Muscle of back (tissue), 13 donors: ENCODE measurements at places on chromosomes 5 and 9. TPM values are rescaled to one million over a fixed set of nuclear protein-coding genes. Genes with fewer than 3 reads are reported as not detected.

DNA sequence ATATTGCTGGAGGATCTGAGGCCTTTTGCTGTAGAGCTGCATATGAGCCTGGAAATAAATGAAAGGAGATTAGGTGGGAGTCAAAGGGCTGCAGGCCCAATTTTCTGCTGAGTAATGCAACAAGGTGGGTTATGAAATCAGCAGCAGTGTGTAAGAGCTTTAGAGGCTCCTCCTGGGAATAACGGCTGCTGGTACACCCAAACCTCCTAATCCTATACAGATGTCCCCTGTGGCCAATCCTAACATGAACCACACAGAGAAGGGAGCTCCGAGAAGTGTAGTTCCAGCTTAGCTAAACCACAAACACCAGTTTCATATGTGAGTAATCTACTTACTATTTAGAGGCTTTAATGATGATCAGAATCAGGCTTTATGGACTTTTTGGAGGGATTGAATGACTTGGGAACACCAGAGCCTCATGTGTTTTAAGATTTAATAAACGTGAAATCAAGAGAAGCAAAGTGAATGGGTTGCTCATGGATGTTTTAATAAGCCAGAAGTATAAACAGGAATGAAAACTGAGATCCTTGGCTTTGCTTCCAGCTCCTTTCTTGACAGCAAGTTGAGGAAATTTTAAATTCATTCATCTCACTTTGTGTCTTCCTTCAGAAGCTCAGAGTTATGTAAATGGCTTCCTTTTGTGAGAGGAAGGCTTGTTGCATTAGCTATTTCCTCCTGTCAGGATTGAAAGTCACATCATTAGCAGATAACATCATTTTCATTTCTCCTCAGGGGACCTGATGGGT lies 437.5 kb downstream of the TMEM232 start:
- no peak for DNase-seq

DNA sequence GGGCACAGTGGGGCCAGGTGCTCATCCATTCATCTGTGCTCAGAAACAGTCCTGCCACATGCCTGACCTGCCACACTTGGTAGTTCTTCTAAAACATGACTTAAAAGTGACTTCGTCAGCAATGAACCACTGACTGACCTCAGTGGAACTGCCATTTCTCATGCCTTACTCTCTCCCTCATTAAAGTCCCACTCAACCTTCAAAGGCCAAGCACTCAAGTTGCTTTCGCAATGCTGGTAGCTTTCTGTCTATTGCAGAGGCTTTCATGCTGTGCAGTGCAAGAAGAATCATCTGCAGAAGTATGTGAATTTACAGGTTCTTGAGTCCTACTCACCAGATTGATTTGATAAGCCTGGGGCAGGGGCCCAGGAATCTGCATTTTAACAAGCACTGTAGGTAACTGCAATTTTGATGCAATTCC lies 23.9 kb downstream of the B4GALT1 start:
- no peak for DNase-seq

DNA sequence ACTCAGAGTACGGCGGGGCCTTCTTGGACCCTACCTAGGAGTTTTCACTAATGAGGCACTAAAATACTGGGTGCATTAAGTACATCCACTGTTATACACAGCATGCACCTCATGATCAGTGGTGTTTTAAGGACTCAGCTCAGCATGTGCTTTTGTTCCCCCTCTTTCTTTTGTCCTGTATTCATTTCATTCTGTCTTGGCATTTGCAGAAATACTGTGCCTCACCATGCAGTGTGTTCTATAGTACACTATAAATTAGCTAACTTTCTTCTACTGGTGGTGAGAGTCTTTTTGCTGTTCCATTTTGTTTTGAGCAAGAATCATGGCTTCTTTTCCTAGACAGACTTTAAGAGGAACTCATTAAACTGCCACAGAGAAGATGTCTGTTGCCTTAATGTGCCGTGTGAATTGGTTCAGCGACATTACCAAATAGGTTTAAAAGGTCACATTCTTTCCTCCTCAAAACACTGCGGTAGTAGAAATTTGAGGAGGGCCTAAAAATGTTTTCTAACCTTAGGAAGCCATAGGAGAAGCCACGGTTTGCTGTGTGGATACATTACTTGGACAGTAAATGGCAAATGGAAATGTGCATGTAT lies 276.6 kb downstream of the MAST4 start:
- DNase-seq, result no peak

DNA sequence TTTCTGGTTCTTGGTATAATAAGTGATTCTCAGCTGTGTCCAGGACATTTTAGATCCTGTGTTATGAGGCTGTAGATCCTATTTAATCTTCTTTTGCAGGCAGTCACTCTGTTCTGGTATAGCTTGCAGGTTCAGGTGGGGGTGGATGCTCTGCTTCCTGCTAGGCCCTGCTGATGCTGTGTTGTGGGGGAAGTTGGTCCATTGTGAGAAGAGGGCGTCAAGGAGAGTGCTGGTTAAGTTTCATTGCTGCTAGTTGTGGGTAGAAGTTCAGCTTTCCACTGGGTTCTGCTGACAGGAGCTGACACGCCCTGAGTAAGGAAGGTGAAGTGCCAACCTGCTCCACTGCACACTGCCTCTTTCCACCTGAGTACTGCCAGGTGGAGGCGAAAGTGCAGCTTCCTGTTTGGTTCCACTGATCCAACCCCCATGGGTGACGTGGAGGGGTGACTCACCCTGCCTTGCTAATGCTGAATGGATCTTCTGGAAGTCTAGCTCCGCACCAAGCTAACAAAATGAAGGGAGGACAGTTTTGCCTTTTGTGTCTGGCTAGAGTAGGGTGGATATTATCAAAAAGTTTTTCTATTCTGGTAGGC lies 16.3 kb downstream of the NMRK1 start:
- DNase-seq, result no peak

DNA sequence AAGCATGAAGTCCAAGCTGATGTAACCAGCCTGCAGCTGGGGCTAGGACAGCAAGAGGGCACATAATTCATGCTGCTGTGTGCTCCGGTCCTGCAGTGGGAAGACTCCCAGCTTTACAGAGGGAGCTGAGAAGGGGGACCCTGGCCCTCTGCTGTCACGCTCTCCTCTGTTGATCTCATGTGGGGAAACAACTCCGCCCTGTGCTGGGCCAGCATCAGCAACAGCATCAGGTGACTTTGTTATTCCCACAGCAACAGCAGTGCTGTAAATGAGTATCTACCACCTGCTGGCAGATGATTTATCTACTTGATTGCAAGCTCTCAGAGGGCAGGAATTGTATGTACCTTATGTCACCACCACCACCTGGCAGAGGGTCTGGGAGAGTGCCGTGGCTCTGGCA lies 176.2 kb downstream of the COL23A1 start:
- DNase-seq, result no peak

- DNase-seq, result peak; percentile 72
These were observed 173.0 kb upstream of the TARS1 start for GRCh38 chr5:33267801-33268200.

GRCh38 chr9:16318516-16319060 lies 551.9 kb downstream of the BNC2 start:
- DNase-seq, result no peak

GRCh38 chr5:160353379-160353778 lies 17.0 kb downstream of the C1QTNF2 start:
- DNase-seq, result peak; percentile 57

DNA sequence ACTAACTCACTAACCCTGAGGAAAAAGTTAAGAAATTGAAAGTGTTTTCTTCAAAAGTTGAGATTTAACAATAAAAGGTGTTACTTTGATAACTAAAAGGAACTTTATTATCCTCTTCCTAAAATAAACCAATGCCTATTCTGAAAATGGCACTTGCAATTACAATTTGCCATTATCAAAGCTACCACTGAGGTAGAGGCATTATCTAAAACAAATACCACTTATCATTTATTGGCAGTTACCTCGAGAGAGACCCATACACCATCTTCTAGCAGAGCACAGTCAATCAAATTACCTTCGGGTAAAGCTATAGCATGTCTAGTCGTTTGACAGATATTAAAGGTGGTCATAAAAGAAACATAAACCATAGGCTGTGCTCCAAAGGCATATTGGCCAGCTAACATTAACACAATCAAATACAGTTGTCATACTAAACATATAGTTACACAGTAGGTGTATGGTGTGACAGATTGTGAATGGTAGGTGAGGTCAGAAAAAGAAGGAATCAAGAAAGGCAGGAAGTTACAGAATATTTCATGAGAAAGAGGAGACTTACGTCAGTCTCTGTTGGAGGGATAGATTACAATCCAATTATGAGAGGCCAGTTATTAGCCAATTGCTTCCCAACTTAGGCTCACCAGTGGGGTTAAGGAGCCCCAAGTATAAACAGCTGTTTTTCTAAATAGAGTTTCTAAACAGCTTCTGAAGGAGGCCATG lies 56.3 kb downstream of the VCAN start:
- DNase-seq, result no peak

GRCh38 chr5:72189146-72189545 lies 81.9 kb downstream of the MAP1B start:
- DNase-seq, result peak; percentile 69

- no peak for DNase-seq
These were observed 19.9 kb upstream of the KCNIP1 start for GRCh38 chr5:170483701-170484458.

DNA sequence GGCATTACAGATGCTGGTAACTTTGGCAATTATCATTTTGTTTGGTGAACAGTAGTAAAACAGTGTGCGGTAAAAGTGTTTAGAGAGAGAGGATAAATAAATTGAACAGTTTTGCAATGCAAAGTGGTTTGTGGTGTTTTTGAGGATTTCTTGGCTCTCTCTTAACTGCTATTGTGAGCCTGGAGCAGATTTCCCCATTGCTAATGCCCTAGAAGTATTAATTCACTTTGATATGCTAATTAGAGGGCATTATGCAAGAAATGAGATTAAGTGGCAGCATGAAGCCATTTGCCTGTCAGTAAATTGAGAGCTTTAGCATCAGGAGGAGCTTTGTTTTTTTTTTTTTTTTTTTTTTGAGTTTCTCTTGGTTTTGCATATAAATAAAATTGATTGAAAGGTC lies 8.2 kb downstream of the PBX3 start:
- DNase-seq, result no peak

GRCh38 chr5:139104577-139105276 lies 93.4 kb downstream of the SIL1 start:
- DNase-seq, result peak; percentile 86

DNA sequence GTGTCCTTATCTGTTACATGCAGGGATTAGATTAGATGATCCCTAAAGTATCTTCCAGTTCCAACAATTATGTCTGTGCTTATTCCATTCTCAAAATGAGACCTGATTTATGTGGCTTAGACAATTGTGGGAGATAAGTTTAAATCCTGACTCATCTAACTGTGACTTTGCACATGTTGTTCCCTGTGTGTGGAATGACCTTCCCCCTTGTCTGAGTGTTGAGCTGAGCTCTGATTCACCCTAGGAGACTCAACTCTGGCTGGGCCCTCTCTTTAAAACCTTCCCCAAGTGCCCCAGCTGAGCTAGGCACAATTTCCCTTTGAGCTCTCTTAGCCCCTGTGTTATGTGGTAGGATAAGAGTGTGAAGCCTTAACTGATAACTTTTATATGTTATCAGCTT lies 118.9 kb upstream of the ELL2 start:
- no peak for DNase-seq

GRCh38 chr5:135723491-135723890 lies 111.0 kb upstream of the SLC25A48 start:
- DNase-seq, result no peak

ORM2 gene
- not detected for polyA plus RNA-seq

LCNL1 gene
- 0.48 TPM for polyA plus RNA-seq

SLC24A2 gene
- polyA plus RNA-seq, result 0.94 TPM

CD72 gene
- polyA plus RNA-seq, result 1.1 TPM
